ENCODE measurements at places on chromosomes 6 and 20. TPM values are rescaled to one million over a fixed set of nuclear protein-coding genes. Genes with fewer than 3 reads are reported as not detected.
A peak's percentile ranks its signal among the peaks of the same experiment; 100 is the strongest.

- H3K4me3 ChIP-seq, result no peak overlapping the region
- H3K4me1 ChIP-seq, result peaks cover 9% of the 10 kb centered on the region
- H3K27me3 ChIP-seq, result no peaks in the 10 kb centered on the region
- no peaks in the 10 kb centered on the region for H3K36me3 ChIP-seq
- DNase-seq, result no peak
Measured at GRCh38 chr6:131382631-131383030, 190.4 kb upstream of the ARG1 start.

DNA sequence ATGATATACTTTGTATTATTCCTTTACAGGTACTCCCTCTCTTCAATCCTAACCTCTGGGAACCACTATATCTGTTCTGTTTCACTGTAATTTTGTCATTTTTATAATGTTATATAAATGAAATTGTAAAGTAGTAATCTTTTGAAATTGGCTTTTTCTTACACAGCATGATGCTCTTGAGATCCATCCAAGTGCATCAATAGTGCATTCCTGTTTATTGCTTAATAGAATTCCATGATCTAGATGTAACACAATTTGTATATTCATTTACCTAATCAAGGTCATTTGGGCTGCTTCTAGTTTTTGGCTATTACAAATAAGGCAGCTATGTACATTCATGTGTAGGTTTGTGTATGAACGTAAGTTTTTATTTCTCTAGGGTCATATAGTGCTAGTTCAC is 174.6 kb downstream of the KHDC1L start:
- DNase-seq, result no peak
- no peaks in the 10 kb centered on the region for H3K27me3 ChIP-seq
- H3K36me3 ChIP-seq, result no peaks in the 10 kb centered on the region
- no peaks in the 10 kb centered on the region for H3K4me1 ChIP-seq
- no peak overlapping the region for H3K4me3 ChIP-seq

GRCh38 chr6:88612631-88613030 is 350.8 kb downstream of the RNGTT start:
- peaks cover 35% of the 10 kb centered on the region for H3K36me3 ChIP-seq
- H3K27me3 ChIP-seq, result no peaks in the 10 kb centered on the region
- no peak overlapping the region for H3K4me3 ChIP-seq

- no peak overlapping the region for H3K27ac ChIP-seq
- H3K4me3 ChIP-seq, result no peak overlapping the region
- DNase-seq, result no peak
- H3K4me1 ChIP-seq, result no peaks in the 10 kb centered on the region
Measured at GRCh38 chr6:76435174-76435573, 362.7 kb upstream of the IMPG1 start.

SLC32A1 gene
- total RNA-seq, result not detected

DNA sequence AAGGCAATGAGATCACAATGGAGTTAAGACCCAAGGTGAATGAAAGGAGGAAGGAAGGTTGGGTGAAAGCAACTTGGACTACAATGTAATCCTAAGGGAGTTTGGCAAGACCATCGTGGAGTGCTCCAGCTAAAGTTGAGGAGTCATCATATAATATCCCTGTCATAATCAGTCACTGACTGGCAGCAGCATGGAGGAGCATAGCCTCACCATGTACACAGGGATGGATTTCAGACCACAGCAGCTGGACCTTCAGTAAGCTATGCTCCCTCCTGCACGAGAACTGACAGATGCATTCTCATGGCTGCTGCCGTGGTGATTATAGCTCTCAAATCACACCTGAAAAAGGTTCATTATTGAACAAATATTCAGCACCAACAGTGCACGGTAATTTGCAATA is 43.0 kb downstream of the GOPC start:
- no peak overlapping the region for H3K4me3 ChIP-seq
- no peaks in the 10 kb centered on the region for H3K36me3 ChIP-seq
- no peak overlapping the region for H3K27ac ChIP-seq
- H3K4me1 ChIP-seq, result no peaks in the 10 kb centered on the region

GRCh38 chr20:35901678-35902544 is 52.4 kb downstream of the SCAND1 start:
- DNase-seq, result no peak
- H3K36me3 ChIP-seq, result peaks cover 50% of the 10 kb centered on the region
- H3K4me3 ChIP-seq, result no peak overlapping the region
- no peaks in the 10 kb centered on the region for H3K4me1 ChIP-seq
- H3K27me3 ChIP-seq, result no peaks in the 10 kb centered on the region
- H3K27ac ChIP-seq, result no peak overlapping the region

GRCh38 chr6:152298055-152298647 is 339.0 kb downstream of the SYNE1 start:
- H3K36me3 ChIP-seq, result peaks cover 4% of the 10 kb centered on the region
- H3K4me3 ChIP-seq, result no peak overlapping the region
- H3K27me3 ChIP-seq, result no peaks in the 10 kb centered on the region
- H3K4me1 ChIP-seq, result no peaks in the 10 kb centered on the region
- no peak overlapping the region for H3K27ac ChIP-seq

DNA sequence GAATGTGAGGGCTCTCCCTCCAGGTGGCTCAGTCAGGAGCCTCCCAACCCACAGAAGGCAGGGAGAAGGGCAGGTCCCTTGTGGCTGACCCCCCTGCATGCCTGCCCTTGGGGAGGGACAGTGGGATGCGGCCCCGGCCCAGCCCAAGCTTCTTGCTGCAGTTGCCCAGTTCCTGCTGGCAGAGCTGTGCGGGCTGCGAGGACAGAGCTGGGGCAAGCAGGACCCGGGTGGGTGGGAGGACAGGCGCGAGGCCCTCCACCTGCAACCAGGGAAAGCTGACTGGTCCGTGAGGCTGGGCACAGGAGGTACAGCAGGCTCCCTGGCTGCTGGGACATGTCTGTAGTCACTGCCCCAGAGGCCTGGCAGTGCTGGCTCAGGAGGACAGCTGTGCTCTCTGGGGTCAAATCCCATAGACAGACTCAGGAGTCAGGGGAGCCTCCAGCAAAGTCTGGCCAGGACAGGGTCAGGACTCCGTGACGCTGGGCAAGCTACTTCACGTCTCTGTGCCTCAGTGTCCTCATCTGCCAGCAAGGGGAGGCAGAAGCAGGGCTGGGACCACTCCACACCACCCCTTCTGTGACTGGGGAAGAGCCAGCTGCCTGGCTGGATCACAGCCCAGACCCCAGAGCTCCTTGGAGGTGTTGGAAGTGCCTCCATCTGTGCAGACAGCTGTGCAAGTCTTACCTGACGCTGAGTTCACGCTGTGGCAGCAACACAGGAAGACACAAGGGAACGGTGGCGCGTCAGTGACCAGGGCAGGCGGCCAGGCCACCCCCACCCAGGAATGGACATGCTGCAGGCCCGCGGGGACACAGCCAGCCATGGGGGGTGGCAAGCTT is 13.0 kb downstream of the UCKL1 start:
- no peaks in the 10 kb centered on the region for H3K27me3 ChIP-seq
- DNase-seq, result no peak
- H3K27ac ChIP-seq, result peak overlapping the region; percentile 96
- H3K36me3 ChIP-seq, result peaks cover 79% of the 10 kb centered on the region
- H3K4me3 ChIP-seq, result no peak overlapping the region

BTN1A1 gene
- not detected for total RNA-seq

DNA sequence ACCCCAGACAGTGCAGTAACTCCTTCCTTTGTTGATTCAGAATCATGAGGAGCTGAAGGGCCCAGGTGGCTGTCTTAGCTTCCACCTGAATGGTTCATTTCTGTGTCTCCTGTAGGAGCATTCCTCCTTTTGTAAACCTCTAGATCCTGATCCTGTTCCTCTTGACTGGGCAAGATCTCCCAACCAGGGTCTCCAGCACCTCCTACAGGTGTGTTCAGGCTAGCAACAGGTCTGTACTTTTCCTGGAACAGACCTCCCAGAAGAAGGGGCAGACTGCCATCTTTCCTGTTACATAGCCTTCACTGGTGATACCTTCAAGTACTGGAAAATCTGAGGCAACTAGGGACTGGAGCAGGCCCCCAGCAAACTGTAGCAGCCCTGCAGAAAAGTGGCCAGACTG is 35.2 kb downstream of the HLA-B start:
- no peaks in the 10 kb centered on the region for H3K4me1 ChIP-seq
- H3K27me3 ChIP-seq, result no peaks in the 10 kb centered on the region
- H3K36me3 ChIP-seq, result no peaks in the 10 kb centered on the region
- H3K27ac ChIP-seq, result no peak overlapping the region
- DNase-seq, result no peak

GRCh38 chr6:39558591-39559190 is 166.5 kb downstream of the KIF6 start:
- H3K27me3 ChIP-seq, result no peaks in the 10 kb centered on the region
- H3K4me1 ChIP-seq, result no peaks in the 10 kb centered on the region
- H3K4me3 ChIP-seq, result no peak overlapping the region
- H3K27ac ChIP-seq, result no peak overlapping the region
- no peak for DNase-seq

QRSL1 gene
- 11.1 TPM for total RNA-seq

DNA sequence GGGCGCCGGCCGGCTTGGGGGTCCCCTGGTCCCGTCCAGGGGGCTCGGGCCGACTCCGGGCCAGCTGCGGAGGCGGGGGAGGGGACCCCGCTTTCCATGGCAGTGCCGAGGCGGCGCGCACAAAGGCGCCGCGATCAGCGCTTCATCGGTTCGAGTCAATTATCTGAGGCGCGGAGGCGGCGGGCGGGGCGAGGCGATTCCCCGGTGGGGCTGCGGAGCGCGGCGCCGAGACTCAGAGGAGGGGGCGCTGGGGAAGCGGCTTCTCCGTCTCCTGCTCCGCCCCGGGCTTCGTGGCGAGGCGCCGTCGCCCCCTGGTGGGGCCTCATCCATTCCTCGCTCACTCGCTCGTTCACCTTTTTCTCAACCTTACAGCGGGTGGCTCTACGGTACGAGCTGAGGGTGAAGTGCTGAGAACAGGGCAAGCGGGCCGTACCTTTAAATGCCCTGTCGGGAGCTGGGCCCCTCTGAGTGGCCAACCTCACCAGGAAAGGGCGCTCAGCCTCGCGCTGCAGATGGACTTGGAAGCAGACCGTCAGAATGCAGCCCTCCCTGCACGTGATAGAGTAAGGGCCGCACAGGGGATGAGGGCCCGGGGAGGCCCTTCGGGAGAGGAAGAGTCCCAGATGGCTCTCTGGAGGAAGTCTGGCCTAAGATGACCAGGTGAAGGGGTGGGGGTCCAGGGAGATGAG is 39.9 kb downstream of the SLC52A3 start:
- H3K4me3 ChIP-seq, result peak overlapping the region; percentile 35
- no peaks in the 10 kb centered on the region for H3K27me3 ChIP-seq
- no peak for DNase-seq
- no peaks in the 10 kb centered on the region for H3K4me1 ChIP-seq
- H3K27ac ChIP-seq, result no peak overlapping the region

GRCh38 chr6:156933201-156934068 is 156.3 kb downstream of the ARID1B start:
- H3K27ac ChIP-seq, result peak overlapping the region; percentile 70
- H3K27me3 ChIP-seq, result no peaks in the 10 kb centered on the region
- no peaks in the 10 kb centered on the region for H3K4me1 ChIP-seq
- H3K4me3 ChIP-seq, result no peak overlapping the region
- no peaks in the 10 kb centered on the region for H3K36me3 ChIP-seq

EYS gene
- total RNA-seq, result not detected

- H3K4me3 ChIP-seq, result peak overlapping the region; percentile 98
- peak overlapping the region; percentile 98 for H3K27ac ChIP-seq
- H3K36me3 ChIP-seq, result peaks cover 12% of the 10 kb centered on the region
- H3K4me1 ChIP-seq, result peaks cover 14% of the 10 kb centered on the region
Measured at GRCh38 chr6:28922004-28922820, 1.6 kb downstream of the TRIM27 start.

DNA sequence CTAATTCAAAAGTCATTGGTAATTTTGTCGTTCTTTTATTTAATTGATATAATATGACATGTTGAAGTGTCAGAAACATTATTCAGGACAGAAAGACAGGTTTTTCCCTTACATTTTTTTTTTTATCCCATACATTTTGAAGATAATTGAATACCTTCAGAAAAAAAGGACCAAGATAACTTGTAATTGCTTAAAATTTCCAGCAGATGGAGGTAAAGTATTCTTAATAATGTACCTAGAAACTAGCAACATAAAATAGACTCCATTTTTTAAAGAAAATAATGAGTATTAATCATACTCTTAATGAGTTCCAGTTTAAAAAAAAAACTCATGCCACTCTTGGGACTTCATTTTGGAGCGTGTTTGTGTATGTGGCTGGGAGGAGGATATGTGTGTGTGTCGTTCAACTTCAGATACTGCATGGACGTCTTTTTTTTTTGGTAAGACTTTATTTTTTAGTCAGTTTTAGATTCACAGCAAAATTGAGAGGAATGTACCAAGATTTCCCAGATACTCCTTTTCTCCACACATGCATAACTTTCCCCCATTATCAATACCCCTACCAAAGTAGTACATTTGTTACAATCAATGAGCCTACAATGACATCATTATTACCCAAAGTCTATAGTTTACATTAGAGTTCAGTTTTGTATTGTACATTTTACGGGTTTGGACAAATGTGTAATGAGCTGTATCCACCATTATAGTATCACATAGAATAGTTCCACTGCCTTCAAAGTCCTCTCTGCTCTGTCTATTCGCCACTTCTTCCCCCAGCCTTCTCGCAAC is 79.4 kb downstream of the ROS1 start:
- no peak overlapping the region for H3K4me3 ChIP-seq
- H3K4me1 ChIP-seq, result no peaks in the 10 kb centered on the region
- DNase-seq, result no peak
- H3K36me3 ChIP-seq, result no peaks in the 10 kb centered on the region
